ENCODE measurements at places on chromosomes 12 and 14. TPM values are rescaled to one million over a fixed set of nuclear protein-coding genes. Genes with fewer than 3 reads are reported as not detected.

DNA sequence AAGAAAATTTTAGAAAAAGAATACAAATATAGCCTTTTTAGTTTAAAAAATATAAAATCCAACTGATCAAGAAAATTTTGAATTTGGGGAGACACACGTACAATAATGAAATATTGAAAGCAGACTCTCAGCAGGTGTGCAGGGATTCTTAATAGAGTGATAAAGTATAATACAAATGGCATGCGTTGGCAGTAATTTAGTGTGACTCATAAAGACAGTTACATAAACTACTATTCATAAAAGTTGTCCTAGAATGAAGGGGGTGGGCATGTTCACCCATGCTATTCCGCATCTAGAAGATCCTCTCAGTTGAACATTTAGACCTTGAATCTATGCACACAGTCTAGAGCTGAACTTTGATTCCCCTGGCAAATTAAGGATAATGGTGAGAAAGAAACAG lies 200.4 kb upstream of the AVPR1A start:
- no peak for DNase-seq

DNA sequence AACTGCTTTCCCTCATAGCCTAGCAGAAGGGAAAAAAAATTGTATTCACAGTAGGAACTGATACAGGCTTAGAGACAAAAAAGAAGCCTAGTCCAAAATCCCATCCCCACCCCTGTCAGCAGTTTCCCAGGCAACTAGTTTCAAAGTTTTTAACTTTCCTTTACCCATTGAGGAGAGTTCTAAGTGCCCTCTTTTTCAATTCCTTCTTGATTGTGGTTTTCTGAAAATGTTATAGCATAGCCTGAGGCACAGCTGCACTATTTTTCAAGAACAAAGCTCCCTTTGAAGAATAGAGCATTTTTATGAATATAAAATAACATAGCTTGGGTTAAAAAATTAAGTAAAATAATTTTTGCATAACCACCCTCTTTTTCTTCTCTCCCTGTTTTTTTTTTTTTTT lies 81.6 kb downstream of the IPO8 start:
- DNase-seq = no peak

GRCh38 chr14:35158951-35159653 lies 36.8 kb downstream of the PRORP start:
- no peak for DNase-seq

GRCh38 chr12:119060847-119061796 lies 79.8 kb downstream of the SRRM4 start:
- no peak for DNase-seq

DNA sequence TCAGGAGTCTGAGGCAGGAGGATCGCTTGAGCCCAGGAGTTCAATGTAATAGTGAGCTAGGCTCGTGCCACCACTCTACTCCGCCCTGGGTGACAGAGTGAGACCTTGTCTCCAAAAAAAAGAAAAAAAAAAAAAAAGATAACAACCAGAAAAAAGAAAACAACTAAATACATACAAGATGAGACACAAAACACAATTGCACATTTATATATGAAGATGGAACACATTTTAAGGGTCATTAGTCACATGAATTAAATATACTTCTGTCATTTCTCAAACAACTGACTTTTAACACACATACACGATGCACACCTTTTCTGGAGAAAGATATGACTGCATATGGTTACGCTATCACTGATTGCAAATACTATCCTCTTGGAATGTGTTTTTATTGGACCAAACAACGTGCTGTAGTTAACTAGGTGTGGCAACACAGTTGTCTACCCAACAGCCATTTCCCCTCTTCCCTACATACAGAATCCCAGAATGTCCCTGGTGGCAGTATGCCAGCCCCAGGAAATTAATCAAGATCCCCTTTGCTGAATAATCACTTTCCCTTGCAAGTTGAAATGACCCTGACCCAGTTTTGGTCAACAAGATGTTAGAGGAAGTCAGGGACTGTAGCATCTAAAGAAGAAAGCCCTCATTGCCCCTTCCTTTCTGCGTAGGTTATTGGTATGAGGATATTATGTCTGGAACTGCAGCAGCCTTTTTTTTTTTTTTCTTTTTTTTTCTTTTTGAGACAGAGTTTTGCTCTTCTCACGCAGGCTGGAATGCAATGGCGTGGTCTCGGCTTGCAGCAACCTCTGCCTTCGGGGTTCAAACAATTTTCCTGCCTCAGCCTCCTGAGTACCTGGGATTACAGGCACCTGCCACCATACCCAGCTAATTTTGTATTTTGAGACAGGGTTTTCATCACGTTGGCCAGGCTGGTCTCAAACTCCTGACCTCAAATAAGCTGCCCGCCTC lies 5.6 kb upstream of the MYL6B start:
- DNase-seq = no peak

DNA sequence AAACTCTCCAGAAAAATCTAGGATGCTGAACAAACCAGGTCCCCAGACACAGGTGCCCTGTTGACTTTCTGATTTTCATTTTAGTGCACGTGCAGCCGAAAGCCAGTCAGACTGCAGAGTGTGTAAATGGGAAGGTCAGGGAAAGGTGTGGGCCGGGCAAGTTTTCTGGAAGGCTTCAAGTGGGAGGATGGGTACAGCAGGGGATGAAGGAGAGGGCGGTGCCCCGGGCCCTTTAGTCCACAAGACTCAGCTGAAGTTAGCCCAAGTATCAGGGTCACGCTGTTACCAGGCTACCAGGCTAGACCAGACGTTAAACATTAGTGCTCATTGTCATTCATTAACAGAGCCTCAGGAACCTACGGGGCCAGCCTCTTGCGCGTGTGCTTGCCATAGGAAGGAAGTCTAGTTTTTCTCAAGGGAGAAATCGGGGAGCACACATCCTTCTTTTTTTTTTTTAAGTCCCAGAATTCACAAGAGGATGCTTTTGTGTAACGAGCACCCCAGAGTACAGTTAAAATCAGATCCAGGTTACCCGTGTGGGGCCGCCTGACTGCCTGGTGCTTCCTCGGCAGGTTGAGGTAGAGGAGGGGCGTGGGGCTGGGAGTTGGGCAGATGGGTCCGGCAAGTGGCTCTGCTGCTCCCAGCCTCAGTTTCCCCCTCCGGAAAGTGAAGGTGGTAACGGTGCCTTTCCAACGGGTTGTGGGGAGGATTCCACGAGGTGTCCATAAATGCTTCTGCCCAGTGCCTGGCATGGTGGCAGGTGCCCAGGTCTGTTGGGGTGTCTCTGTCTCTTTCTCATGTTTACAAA lies 19.1 kb downstream of the BCL7A start:
- DNase-seq = no peak

DNA sequence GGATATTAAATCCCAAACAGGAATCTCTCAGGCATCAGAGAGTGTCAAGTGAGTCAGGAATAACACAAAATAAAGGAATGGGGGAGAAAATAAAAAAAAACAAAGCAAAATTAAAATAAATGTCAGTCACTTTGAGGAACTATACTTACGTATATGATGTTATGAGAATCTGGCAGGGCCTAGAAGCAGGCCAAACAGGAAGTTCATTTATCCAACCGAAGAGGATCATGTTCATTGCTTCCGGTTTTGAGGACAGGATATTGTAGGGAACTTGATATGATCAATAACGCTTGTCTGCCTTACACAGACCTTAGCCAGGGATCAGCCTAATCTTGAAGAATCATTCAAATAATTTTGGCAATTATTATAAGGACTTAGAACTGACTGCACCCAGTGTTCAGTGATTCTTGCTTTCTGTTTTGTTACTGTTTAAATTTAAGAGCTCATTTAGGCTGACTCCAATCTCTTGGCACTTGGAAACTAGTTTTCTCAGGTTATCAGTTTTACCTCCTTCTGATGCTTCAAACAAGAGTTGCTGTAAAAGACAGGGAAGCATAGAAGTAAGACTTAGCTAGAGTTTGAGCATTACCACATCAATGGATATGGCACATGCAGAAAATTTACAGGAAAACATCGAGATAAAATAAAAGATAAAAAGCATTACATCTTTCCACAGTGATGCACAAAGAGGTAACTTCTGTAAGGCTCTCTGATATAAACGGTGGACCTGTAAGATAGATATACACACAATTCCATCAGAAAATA lies 53.4 kb downstream of the ZFC3H1 start:
- no peak for DNase-seq

DNA sequence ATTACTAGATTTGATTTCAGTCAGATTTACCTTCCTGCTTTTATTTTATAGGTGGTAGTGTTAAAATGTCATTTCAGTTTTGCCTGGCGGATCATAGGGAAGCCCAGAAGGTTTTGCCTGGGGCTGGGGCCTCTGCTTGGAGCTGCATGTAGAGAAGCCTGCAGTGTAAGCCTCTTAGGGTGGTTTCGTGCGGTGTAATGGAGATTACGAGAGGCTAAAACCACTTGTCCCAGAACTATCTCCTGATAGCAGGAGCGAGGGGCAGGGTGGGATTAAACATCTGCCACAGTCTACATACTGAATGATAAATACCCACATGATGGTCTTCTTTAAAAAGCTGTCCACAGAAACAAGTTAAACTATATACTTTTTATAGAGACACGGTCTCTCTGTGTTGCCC lies 35.0 kb upstream of the DICER1 start:
- no peak for DNase-seq

- no peak for DNase-seq
Measured at GRCh38 chr12:52222692-52223091, 10.4 kb upstream of the KRT7 start.

DNA sequence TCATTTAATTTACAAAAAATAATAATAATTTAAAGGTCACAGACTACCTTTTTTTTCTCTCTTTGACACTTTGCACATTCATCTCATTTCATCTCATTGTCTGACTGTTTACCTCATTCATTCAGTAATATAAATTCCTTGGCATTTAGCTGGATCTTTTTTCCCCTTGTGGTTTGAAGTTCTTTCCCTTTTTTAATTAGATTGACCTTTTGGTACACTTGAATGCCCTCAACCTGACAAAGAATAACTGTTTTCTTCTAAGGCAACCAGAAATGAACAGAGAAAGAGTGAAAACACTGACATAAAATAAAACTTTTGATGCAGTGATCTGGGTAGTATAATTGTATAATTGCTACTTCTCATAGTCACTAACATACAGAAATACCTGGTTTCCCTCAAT lies 774.9 kb upstream of the NOVA1 start:
- DNase-seq = no peak

GRCh38 chr12:76455582-76456345 lies 103.8 kb downstream of the OSBPL8 start:
- no peak for DNase-seq

- DNase-seq = no peak
Measured at GRCh38 chr12:14264316-14264715, 101.2 kb upstream of the ATF7IP start.

DNA sequence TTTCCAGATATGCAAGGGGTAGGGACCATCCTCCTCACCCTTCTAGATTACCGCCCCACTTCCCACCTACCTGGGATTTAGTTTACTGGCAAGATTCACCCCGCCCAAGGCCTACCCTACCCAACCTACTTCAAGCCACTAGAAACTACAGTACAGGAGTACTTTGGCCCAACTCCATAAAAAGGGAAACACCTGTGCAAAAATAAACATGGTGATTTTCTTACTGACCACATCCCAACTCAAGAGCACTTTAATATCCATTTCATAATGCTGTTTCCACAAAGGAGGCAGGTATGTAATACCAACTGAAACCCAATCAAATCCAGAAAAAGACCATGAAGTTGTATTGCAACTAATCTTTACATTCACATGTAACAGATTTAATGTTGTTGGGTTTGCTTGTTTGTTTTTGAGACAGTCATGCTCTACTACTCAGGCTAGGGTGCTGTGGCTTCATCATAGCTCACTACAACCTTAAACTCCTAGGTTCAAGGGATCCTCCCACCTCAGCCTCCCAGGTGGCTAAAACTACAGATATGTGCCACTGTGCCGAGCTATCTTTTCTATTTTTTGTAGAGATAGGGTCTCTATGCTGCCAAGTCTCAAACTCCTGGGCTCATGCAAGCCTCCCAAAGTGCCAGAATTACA lies 41.7 kb upstream of the RAP1B start:
- DNase-seq = no peak

- DNase-seq = no peak
Measured at GRCh38 chr14:68396461-68396860, 396.4 kb downstream of the ZFP36L1 start.

DNA sequence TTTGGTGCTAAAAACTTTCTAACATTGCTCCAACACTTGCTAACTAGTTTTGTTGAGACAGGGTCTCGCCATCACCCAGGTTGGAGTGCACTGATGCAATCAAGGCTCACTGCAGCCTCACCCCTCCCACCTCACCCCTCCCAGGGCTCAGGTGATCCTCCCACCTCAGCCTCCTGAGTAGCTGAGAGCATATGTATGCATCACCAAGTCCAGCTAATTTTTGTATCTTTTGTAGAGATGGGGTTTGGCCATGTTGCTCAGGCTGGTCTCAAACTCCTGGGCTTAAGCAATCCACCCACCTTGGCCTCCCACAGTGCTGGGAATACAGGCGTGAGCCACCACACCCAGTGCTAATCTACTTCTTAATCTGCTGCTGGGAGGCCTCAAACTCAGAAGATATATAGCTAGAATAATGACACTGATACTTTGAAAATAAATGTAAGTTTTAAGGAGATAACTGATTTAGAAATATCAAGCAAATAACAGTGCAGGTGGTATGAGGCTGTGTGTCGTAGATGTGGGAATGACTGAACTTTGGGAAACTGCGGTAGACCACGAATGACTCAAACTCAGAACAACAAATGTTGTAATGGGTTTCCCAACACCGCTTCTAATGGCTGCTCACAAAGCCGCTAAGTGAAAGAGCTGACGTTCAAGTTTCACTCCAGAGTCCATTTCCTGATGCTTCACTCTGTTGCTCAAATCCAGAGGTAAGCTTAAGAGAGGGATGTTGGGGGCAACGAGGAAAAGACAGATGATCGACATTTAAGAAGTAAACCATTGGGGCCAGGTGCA lies 10.0 kb downstream of the TMCC3 start:
- DNase-seq = no peak

The DNAJC22 gene
- total RNA-seq = not detected

The RNU6-8 gene
- total RNA-seq = not detected

The MAP1LC3B2 gene
- 1.1 TPM for total RNA-seq

The PIWIL1 gene
- not detected for total RNA-seq

The RPS6KA5 gene
- 19.2 TPM for total RNA-seq

Data from breast epithelium (tissue), 4 donors.